ENCODE measurements at places on chromosomes 4 and X.

DNA sequence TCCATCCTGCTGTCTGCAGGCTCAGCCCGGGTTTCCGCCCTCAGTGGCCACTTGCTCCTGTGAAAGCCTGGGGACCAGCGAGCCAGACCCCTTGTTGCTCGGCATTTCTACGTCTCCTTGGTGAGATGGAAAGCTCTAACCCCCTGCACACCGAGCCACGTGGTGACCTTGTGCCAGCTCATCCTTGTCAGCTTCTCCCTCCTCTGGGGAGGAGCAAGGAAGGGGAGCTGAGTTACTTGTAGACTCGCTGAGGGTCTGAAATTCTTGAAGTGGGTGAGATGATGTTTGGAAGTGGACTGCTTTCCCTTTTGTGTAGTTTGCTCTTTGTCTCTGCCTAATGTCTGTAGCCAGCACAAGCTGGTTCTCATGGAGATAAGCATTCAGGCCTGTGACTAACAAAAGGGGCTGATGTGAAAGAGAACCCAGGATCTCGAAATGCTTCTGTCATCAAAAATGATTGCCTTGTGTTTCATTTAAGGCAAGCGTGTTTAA lies 29.3 kb downstream of the RGS12 start:
- DNase-seq = no peak

DNA sequence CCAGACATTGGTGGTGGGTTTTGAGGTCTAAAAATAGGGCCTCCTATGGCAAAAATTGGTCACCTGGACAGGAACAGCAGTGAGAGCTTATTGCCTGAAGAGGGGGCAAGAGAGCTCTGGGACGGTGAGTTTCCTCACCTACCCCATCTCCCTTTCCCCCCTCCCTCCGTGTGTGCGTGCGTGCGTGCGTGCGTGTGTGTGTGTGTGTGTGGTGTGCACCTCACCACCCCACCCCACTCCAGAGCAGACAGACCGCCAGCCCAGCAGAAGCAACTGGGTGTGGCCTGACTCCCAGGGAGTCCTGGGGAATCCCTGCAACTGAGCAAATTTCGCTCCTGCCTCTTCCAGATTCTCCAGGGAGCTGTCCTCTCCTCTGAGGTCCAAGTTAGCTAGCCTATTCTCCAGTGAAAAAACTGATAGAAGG lies 44.7 kb downstream of the PRPS1 start:
- no peak for DNase-seq

DNA sequence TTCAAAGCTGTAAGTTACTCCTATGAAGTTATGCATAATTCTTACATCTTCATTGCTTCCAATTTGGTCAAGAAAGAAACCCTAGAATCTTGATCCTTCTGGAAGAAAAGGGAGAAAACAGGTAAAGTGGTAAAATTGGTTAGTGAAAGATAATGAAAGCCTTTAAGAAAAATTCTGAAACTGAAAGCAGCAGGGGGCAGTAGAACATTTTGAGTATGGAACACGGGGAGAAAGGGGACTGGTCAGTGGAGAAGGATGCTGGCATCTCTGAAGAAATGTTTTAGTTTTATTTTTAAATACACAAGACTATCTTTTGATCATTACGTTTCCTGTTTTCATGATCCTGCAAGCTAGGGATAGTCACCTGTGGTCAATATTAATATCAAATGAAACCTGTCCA lies 54.3 kb downstream of the SLIT2 start:
- no peak for DNase-seq

DNA sequence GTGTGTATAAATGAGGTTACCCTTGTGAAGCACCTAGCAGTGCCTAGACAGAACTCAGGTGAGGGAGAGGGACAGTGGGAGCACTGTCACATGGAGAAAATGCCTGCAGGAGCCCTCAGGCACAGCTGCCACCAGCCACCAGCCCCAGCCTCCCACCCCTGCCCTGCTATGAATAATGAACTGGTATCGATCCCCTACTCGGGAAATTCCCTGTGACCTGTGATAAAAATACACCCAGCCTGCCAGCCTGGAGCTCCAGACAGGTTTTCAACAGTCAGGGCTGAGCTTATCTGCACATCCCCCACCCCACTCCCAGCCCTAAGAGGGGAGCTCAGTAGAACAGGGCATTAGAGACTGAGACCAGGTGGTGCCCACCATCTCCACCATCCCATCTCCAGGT lies 159.6 kb upstream of the PJA1 start:
- no peak for DNase-seq

DNA sequence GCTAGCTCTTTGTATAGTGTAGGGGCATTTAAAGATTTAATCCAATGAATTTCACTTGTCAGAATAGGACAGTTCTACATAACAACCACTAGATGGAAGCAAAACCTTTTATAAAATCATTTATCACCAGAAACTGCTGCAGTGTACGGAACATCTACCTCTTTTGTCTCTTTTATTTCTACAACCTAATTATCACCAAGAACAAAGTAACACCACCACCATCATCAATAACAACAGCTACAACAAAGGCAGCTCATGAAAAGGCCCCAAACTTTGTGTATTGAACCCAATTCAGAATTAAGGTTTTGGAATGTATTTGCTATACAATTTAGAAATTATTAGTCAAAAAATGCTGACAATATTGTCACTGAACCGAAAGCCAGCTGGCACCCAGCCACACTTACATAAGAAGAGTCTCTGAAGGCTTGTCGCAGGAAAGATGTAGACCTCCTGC lies 260.9 kb upstream of the RPS6KA3 start:
- no peak for DNase-seq

GRCh38 chrX:85288992-85289723 lies 45.4 kb downstream of the ZNF711 start:
- no peak for DNase-seq

- DNase-seq = no peak
Observed at GRCh38 chrX:118928151-118928550, 46.3 kb upstream of the LONRF3 start.

DNA sequence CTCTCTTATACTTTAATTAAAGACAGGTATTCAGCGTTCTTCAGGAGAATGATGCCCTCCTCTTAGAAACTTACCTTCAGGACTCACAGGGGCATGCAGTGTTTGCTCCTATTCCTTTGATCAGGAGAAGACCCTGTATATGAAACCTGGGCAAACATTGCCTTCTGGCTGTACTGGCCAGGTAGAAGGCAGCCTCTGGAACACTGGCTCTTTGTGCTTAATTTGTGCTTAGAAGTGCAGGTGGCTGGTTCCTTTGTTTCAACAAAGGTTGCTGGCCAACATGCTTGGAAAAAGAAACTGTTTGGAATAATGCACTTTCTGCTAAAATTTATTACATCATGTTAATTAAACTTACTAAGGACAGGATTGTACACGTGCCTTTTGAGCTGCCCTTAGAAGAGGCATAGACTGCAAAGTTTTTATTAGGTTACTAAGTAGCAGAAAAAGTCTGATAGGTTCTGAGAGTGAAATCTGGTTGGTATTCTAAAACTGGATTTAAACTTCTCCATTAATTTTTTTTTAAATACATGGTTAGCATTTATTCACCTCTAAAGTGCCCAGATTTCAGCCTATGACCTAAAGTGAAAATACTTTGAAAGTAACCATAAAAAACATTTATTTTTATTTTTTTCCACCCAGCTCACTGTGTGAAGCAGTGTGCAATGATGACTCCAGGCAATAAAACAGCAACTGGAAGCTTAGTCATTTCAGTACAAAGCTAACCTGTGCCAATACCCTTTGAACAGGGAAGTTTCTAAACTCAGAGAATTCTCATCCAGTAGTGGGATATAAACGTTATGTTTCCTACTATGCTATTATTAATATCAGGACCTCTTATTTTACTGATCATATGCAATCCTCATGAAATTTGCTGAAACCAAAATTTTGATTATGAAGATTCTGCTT lies 11.3 kb downstream of the RASSF6 start:
- DNase-seq = no peak

- DNase-seq = no peak
Observed at GRCh38 chr4:1471443-1472147, 65.4 kb upstream of the NKX1-1 start.

DNA sequence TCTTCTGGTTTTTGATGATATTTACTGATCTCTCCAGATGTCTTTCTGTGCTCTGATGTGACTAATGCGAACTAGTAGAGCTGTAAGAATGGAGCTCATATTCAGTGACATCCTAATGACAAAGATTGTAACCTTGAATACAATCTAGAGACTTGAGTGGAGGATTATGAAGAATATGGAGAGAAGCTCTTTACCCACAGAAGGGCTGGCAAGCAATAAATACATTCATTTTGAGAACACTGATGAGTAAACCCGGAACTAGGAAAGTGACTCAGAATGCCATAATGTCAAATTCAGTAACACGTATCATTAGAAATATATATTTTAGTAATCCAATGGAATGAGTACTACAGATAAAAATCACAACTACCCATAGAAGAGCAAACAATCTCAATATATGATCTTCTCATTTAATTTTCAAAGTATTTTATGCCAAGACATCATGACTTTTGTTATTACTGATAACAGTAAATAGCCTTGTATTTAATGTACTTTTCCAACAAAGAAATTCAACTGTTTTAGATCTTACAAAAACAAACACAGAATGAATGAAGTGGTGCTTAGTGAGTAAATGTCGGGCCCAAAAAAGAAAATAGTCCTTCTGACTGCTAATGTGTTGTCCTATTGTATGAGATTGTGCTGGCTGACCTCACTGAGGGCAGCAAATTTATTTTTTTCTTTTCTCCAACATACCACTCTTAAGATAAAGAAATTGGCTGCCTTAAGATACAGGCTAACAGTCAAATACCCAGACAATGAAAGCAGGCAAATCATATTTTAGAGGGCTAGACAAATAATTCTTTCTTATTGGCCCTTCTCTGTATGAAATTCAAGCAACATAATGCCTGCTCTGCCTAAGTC lies 49.2 kb upstream of the HDAC8 start:
- DNase-seq = no peak

DNA sequence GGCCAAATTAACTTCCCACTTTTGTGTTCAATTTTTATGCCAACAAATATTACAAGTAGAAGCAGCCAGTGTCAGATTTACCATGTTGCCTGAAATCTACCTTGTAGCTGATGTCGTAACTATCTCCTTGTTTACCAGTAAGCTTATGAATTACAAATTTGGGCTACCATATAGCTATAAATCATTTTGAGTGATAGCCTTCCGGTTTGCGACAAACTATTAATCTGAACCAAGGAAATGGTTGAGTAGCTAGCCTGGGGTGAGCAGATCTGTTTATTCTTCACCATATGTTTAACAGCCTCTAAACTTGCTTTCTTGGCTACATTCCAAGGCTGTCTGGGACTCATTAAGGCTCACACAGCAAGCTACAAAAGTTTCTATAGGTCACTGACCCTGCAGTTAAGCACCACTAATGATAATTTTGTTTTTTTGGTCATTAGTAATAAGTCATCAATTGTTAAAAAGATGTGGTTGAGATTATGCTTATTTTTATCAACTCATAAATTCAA lies 218.7 kb upstream of the SPOCK3 start:
- no peak for DNase-seq

- no peak for DNase-seq
Observed at GRCh38 chrX:139025816-139026215, 314.3 kb upstream of the FGF13 start.

- no peak for DNase-seq
Observed at GRCh38 chr4:182194091-182194824, 48.9 kb upstream of the TENM3 start.

DNA sequence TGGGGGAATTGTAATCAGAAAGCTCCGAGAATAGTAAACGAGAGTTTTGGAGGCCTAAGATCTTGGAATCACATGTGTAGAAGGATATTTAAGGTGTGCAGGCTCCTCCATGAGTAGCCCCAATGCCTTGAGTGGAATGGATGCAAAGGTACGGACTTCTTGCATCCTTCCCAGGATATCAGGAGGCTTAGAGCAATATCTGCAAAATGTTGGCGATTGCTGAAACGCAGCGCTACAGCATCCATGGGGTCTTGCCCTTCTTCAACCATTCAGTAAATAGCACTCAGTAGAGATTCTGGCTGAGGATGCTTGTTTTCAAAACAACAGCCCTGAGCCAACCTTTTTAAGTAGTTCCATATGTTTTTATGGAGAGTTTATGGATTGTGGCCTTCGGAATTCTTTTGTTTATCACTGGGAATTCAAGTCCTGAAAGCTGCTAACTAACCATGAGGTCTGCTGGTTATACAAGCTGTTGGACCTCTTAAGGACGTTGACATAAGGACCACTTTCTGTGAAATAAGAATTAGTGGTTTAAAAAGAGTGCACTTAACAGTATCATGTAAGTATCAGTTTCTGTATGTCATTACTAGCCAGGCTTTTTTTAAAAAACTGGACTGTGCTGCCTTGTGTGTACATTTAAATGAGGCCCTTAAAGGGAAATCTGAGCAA lies 228.8 kb upstream of the PGRMC2 start:
- DNase-seq = no peak

DNA sequence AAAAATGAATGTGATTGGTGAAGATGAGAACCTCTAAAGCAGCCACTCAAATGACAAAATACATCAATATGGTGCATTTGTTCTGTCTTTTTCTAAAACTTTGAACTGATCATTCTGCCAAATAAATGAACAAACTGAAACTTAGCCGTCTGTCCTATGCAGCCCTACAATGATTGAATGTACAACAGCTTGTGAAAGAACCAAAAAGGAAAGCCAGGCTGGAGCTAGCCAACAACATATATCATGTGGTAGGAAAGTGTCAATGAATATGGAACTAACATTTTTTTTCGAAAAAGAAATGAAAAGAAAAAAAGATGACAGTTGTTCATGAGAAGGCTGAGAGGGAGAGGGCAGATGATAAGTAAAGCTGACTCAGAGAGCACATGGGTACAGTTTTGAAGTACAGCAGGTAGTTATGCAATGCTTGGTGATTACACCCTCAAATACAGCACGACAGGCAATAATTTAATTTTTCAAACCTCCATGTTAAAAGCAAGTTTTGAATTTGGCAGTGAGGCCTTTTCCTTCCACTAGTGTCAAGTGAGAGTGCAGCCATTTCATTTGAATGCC lies 21.2 kb upstream of the SLC7A11 start:
- DNase-seq = no peak

GRCh38 chr4:38791010-38791409 lies 8.2 kb upstream of the TLR10 start:
- DNase-seq = no peak

DNA sequence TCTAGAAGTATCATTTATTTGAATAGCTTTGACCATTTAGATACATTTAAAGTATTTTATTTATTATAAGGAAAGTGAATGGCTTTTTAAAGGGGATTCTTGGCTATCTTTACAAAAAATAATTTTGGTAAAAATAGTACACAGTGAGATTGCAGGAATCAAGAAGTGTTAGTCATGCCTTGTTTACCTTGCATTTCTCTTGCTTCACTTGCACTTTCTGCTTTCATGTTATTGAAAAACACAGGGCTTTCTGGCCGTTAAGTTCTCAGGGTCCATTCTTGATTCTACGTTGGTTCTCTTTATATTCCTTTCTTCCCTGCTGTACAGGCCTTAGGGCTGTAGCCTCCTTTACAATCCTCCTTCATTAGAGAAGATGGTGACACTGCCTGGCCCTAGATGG lies 21.8 kb upstream of the SEC24D start:
- no peak for DNase-seq

GRCh38 chr4:129738175-129738574 lies 642.2 kb downstream of the C4orf33 start:
- no peak for DNase-seq

DNA sequence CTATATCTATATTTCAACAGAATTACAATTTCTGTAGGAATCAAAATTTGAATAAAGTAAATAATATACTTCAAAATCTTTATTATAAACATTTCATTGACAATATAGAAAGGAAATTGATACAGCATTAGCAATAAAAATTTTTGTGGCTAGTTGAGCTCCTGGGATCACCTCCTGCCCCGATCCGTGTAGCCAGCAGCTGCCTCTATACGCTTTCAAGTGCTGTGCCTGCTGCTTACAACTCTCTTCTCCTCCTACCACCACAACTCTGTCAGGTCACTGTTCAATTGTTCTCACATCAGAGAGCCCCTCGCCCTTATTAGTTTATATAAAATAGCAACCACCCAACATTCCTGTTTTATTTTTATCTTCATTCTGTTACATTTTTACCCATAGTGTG lies 27.6 kb downstream of the INPP4B start:
- DNase-seq = no peak
